Ovary (tissue), 10 donors: ENCODE measurements at places on chromosomes 12 and 14. TPM values are rescaled to one million over a fixed set of nuclear protein-coding genes. Genes with fewer than 3 reads are reported as not detected.

GRCh38 chr14:75334549-75335051 lies 56.0 kb downstream of the FOS start:
- no peaks in the 10 kb centered on the region for H3K27me3 ChIP-seq
- H3K27ac ChIP-seq: no peak overlapping the region

DNA sequence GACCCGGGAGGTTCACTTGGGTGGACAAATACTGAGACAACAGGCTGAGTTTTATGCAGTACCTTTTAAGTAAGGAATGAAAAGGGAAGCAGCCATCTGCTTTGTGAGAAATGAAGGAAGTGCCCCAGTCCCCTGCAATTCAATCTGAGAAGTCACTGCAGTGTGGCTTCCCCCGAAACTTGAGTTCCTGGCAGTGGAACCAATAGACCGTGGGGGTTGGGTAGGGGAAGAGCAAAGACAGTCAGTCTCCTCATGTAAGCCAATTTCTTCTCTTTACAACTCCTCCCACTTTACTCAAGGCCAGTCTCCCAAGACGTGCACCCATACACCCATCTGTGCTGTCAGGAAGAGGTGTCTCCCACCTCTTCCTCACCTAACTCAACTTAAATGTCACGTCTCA lies 206.5 kb downstream of the BCAT1 start:
- no peak overlapping the region for H3K4me3 ChIP-seq
- peaks cover 1% of the 10 kb centered on the region for H3K4me1 ChIP-seq
- H3K27me3 ChIP-seq: no peaks in the 10 kb centered on the region
- no peaks in the 10 kb centered on the region for H3K36me3 ChIP-seq
- H3K27ac ChIP-seq: no peak overlapping the region
- no peak for DNase-seq

DNA sequence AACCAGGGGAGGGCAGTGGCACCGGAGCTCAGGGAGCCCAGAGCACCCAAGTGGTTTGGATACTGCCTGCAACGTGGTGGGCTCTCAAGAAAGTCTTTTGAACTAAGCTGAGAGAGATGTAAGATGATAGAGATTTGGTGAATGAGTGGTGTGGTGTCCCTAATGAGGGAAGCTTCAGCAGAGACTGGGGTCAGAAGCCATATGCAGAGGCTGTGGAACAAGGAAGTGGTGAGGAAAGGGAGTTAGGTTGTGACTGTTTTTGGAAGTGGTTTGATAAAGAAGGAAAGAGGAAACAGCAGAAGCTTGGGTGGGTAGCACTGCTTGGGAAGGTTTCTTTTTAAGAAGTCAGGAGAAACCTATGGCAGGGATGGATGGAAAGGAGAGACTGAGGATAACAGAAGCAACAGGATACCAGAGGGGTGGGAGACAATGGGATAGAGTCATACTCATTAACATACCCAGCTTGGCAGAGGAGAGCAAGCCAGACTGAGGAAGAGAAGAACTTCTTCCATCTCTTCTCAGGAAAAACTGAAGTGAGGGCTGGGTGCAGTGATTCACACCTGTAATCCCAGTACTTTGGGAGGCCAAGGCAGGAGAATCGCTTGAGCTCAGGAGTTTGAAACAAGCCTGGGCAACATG lies 24.1 kb downstream of the SLC4A8 start:
- H3K36me3 ChIP-seq: no peaks in the 10 kb centered on the region
- no peak overlapping the region for H3K4me3 ChIP-seq
- no peak for DNase-seq
- H3K27me3 ChIP-seq: no peaks in the 10 kb centered on the region

- no peaks in the 10 kb centered on the region for H3K4me1 ChIP-seq
- no peak for DNase-seq
- no peaks in the 10 kb centered on the region for H3K27me3 ChIP-seq
These were observed 119.0 kb upstream of the ATP2B1 start for GRCh38 chr12:89827592-89827991.

DNA sequence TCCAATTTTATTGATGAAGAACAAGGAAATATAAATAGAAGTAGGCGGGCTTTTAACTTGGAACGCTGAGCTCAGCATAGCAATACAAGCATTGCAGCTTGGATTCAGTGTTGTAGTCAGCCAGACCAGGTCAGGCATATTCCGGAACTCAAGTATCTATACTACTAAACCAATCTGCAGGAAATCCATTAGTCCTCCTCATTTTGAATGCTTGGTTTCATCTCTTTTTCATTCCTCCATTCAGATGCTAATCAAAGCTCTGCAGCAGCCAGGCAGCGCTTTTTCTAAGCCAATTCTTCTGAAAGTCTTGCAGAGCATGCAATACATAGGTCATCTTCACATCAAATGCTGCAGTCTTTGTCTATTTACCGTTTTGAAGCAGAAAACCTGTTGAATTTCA lies 49.0 kb downstream of the KIF21A start:
- H3K27me3 ChIP-seq: no peaks in the 10 kb centered on the region
- no peak overlapping the region for H3K27ac ChIP-seq
- no peaks in the 10 kb centered on the region for H3K36me3 ChIP-seq
- H3K4me3 ChIP-seq: no peak overlapping the region

- no peaks in the 10 kb centered on the region for H3K36me3 ChIP-seq
- DNase-seq: no peak
- no peaks in the 10 kb centered on the region for H3K27me3 ChIP-seq
- no peaks in the 10 kb centered on the region for H3K4me1 ChIP-seq
These were observed 969.6 kb upstream of the TMEM132C start for GRCh38 chr12:127297327-127297726.

GRCh38 chr14:100307766-100308426 lies 1.7 kb upstream of the SLC25A29 start:
- no peak overlapping the region for H3K4me3 ChIP-seq
- no peak for DNase-seq
- H3K36me3 ChIP-seq: no peaks in the 10 kb centered on the region
- H3K4me1 ChIP-seq: peaks cover 4% of the 10 kb centered on the region
- no peaks in the 10 kb centered on the region for H3K27me3 ChIP-seq

GRCh38 chr12:106709068-106709511 lies 65.4 kb upstream of the RIC8B start:
- DNase-seq: no peak
- no peaks in the 10 kb centered on the region for H3K36me3 ChIP-seq
- no peaks in the 10 kb centered on the region for H3K27me3 ChIP-seq

DNA sequence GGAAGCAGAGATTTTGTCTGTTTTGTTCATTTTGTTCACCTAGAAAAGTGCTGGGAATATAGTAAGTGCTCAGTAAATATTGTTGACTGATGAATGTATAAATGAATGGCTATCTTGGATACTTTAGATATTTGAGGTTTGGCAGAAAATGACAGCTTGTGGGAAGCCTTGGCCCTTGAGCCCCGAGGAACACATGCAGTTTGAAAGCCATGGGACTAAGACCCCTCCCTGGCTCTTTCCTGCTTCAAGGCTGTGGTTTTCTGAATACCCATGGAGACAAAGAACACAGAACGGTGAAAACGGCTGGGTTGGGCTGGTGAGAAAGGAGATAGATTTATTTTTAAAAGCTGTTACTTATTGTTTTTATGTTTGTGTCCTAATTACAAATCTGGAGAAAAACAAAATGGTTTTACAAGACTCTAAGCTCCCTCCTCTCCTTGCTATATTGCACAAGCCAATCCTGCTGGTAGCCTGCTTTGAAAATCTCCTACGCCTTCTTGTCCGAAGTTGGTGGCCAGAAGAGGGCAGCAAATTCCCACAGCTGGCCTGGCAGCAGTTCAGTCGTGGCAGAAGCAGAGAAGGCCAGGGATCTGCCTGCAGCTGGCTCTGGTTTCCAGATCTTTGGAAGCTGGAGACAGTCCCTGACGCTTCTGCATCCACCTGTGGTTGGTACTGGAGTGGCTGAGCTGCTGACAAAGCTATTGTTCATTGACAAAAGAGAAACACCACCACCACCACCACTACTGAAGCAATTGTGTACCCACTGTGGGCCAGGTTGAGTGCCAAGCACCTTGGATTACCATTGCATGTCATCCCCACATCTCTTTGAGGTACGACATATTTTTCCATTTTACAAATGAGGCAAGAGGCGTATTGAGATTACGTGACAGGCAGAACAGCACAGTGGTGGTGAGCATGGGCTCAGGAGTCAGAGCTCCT lies 5.2 kb upstream of the KRT85 start:
- H3K4me1 ChIP-seq: peaks cover 7% of the 10 kb centered on the region
- H3K36me3 ChIP-seq: no peaks in the 10 kb centered on the region
- no peak overlapping the region for H3K27ac ChIP-seq
- no peaks in the 10 kb centered on the region for H3K27me3 ChIP-seq
- DNase-seq: peak; percentile 64

TAMALIN gene
- 26.8 TPM for total RNA-seq

KLRK1 gene
- total RNA-seq: 1.1 TPM

NXPH4 gene
- not detected for total RNA-seq

RHOJ gene
- total RNA-seq: 19.7 TPM

TBPL2 gene
- not detected for total RNA-seq

ESRRB gene
- total RNA-seq: not detected
